ENCODE measurements at places on chromosomes 13 and 19.
A peak's percentile ranks its signal among the peaks of the same experiment; 100 is the strongest.

- peak; percentile 92 for DNase-seq
Measured at GRCh38 chr19:49362048-49362928, at the start of gene TEAD2. Gene TEAD2, minus strand, starts transcription at chr19:49362416. Its CDS starts 2,341 bp downstream, at chr19:49360075.

GRCh38 chr19:55241143-55241934 lies 12.8 kb upstream of the TMEM86B start:
- no peak for DNase-seq

DNA sequence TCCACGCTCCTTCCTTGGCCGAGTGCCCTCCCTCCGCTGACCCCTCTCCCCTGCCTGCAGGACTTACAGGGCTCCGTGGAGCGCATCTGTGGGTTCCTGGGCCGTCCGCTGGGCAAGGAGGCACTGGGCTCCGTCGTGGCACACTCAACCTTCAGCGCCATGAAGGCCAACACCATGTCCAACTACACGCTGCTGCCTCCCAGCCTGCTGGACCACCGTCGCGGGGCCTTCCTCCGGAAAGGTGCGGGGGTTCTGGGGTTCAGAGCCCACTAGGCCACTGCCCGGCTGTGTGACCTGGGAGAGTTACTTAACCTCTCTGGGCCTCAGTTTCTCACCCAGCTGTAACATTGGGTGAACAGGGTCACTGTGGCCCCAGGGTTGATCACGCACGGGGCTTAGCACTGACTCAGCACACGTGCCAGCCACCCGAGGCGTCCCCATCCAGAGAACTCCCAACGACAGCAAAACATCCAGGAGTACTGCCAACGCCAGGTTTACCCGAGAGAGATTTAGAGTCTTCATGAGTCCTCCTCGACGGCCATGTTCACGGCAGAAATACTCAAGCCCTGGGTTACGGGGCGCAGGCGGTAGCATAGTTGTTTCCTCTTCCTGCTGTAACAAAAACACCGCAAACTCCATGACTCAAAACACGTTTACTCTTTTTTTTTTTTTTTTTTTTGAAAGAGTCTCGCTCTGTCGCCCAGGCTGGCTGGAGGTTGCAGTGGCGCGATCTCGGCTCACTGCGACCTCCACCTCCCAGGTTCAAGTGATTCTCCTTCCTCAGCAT lies 9.7 kb upstream of the SPACA4 start:
- DNase-seq = no peak

GRCh38 chr13:112885782-112886268 lies 83.2 kb upstream of the MCF2L start:
- peak; percentile 87 for DNase-seq

GRCh38 chr19:29450306-29450705 lies 75.5 kb upstream of the VSTM2B start:
- DNase-seq = peak; percentile 26

- DNase-seq = no peak
Measured at GRCh38 chr19:17616961-17617806, 61.7 kb downstream of the COLGALT1 start.

- DNase-seq = no peak
Measured at GRCh38 chr13:70189981-70190380, 81.7 kb upstream of the KLHL1 start.

DNA sequence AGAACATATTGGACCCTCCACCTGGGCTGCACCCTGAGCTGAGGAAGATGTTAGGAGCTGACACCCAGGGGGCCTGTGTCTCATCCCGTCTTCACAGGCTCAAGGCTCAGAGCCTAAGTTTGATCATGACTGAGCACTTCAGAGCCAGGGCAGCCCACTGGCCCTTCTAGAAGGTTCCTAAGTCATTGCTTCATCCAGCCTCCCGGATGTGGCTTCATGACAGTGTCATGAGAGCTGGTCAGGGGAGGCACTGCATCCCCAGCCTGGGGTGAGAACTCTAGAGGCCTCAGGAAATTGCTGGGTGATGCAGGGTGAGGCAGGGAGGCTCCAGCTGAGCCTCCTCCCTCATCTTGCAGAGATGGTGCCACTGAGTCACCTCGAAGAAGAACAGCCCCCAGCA lies 24.9 kb upstream of the PIK3R2 start:
- DNase-seq = no peak

GRCh38 chr13:93254775-93255174 lies 28.2 kb downstream of the GPC6 start:
- DNase-seq = no peak

GRCh38 chr13:85525411-85525810 lies 273.8 kb downstream of the SLITRK6 start:
- no peak for DNase-seq

- no peak for DNase-seq
Measured at GRCh38 chr19:37466277-37466797, 907 bp downstream of the ZNF569 start.

DNA sequence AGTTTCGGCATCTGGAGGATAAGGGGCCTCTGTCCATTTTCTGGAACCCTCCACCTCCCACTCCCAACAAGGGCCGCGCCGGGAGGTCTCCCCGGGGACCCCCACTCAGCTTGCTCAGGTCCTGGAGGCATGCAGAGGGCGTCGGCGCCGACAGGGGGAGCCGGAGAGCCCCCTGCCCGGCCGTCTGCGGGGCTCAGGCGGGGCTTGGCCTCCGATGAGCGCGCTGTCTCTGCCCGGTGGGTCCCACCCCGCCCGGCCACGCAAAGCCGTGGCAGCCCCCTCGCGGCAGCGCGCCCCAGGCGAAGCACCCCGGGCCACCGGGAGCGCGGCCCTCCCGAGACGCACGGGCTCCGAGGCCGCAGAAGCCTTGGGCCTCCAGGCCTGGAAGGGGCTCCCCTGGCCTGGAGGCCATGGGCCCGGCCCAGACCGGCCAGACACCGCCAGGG lies 149.7 kb upstream of the ZNF536 start:
- no peak for DNase-seq
